ENCODE measurements at places on chromosomes 7 and 10.

- DNase-seq: no peak
Observed at GRCh38 chr10:116800286-116800929, 48.9 kb upstream of the ENO4 start.

DNA sequence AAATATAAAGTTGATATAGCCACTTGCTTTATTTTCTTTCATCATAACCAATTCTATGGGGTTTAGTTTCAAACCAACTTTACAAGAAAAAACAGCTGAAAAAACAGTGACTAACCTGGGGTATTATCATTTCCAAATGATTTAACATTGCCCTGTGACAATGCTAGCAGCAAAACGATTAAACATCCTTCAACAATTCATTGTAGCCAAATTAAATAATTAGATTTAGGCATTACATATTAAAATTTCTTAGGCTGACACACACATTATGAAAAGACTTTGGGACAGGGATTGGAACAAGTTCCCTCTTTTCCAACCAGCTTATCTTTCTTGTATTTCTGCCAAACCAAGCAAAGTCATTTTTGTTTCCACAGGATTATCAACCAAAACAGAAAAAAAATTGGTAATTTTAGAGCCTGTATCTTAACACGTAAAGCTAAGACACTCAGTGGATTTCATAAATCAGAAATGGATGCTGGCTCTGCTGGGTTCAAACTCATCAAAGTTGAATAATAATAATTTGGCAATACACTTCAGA lies 84.0 kb downstream of the SEMA3D start:
- no peak for DNase-seq

DNA sequence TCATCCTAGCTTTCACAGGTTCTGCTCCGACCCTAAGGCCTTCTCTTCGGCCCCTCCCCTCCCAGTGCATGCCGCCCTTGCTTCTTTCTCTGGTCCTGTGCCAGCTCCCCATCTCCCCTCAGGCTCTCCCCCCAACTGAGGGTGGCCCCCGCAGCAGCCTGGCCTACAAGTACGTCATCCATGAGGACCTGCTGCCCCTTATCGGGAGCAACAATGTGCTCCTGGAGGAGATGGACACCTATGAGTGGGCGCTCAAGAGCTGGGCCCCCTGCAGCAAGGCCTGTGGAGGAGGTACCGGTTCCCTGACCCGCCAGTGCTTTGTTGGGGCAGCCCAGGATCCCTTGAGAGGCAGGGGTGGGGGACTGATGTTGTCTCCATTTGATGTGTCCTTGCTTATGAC lies 33.8 kb downstream of the TBATA start:
- no peak for DNase-seq

DNA sequence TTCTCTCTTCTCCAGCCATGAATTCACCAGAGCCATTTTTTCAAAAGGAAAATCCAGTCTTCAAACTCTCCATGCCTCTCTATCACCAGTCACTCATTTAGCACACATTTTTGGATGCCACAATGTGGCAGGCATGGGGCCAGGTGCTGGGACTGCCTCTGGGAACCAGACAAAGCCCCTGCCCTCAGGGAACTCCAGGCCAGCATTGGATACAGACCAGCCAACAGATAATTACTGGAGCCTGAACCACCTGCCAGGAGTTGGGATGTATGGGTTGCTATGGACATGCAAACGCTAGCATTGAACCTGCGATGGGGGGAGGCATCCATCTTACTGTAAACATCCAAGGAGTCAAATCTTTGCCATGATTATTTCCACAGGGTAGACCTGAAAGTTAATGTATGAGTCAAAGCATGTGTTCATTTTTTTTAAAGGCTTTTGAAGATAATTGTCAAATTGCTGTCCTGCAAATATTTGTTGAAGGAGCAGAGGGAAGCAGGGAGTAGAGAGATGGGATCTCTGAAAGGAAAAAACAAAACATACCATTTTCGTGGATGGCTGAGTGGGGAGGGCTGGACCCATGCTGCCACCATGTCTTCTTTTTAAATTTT lies 43.2 kb downstream of the SRRM3 start:
- no peak for DNase-seq

DNA sequence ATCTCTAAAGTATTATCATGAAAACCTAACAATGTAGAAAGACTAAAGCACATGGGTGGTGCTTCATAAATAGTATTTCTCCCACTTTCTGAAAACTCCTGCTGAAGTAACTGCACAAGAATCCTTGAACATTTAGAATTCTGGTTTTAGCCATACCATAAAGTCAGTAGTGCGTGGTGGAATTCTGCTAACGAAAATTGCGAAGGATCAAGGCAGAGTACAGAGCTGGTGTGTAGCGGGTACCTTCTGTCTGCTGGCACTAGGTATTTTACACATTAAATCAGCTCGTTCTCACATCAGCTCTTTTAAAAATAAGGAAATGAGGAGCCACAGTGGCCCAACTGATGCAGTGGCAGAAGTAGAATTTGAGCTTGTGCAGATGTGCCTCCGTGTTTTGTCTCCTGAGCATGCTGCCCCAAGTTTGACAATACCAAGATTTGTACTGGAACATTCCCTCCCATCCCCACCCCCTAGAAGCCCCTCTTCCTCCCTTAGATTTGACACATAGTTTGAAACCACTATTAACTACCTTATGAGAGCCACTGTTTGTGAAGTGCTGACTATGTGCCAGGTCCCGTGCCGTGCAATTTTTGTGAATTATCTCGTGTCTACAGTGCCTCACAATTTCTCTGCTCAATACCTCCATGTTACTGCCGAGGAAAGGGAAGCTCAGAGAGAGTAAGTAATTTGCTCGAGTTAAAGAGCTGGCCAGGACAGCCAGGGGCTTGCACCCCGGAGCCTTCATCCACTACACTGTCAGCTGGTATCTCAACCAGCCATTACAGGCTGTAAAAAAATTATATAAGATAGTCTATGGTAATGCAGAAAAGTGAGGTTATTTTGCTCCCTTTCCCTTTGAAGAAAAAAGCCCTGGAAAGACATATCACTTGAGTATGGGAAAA lies 66.9 kb downstream of the EGFR start:
- DNase-seq: no peak

- no peak for DNase-seq
Observed at GRCh38 chr10:22370320-22370719, 25.0 kb downstream of the SPAG6 start.

DNA sequence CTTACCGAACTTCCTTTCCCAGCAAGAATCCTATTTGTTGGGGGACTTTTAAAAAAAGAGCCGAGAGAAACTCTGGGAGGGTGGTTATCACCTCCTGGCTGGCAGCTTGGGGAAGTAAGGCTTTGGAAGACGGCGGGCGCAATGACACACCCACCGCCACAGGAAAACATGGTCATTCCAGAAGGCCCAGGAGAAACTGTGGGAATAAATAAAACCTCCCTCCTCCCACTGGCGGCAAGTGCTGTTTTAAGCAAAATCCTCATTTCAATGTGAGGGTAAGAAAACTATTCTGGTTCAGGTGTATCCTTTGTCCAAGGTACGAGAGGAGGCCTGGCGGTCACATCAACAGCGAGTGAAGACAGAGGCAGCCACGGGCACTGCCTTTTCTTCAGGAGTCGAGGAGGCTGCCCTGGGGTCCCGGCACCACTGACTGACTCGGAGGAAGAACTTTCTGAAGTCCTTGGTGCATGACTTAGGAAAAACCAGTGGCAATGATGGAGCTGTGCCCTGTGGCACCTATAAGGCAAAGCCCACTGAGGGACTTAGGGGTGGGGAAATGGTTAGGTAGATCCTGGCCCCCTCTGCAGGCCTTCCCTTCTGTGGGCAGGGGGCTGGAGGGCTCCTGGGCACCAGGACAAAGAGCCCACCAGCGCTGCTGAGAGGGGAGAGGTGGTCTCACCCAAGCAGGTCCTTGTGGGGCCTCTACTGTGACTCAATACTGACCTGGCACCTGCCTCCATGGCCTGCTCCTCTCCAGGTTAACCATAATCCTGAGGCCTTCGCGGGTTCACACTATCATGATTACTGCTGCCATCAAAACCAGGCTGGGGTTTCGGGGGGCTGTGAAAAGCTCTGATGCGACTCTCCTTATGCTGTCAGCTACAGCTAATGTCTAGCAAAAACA lies 21.4 kb downstream of the DNAJB12 start:
- no peak for DNase-seq

DNA sequence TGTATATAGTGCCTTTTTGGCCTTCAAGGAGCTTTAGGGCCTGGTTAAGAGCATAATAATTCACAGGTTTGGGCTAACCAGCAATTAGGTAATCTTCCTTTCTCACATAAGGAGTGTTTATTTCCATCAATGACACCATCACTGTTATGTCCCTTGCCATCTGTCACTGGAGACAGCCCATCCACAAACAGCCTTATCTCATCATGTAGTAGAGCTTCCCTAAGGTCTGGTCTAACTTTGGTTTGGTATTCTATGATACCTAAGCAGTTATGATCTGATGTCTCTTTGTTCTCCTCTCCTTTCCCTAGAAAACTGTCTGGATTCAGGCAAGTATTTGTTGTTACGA lies 26.4 kb downstream of the MAPK8 start:
- no peak for DNase-seq

Data from occipital lobe (tissue), 3 donors.